T follicular helper cell (primary cell): ENCODE measurements at places on chromosomes 16 and 17.

DNA sequence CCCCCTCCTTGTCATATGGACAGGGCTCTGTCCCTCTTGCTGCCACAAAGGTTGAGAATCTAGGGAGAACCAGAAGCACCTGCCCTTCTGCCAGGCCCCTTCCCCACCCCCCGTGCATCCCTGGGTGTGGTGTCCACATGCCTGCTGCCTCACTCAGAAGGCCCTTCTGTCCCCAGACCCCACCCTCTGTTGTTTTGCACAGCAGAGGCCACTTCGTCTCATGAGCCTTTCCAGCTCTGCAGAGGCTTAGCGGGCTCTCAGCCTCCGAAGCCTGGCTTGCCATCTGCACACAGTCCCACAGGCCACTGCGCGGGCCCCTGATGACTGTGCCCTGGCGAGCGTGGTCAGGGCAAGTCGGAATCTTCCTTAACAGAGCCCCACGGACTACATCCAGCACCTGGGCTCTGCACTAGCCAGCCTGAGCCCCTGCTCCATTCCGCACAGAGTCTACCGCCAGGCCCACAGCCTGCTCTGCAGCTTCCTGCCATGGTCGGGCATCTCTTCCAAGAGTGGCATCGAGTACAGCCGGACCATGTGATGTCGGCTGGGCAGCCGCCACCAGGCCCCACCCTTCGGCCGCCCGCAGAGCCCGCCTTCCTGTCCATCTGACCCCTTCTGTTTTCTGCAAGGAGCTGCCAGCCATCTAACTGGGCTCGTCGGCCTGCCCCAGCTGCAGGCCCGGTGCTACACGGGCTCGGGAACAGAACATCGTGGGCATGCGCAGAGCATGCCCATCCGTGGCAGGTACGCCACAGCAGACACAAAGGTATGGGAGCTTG, 10.8 kb downstream of the C16orf90 start:
- DNase-seq: no peak

- DNase-seq: no peak
These were observed at the start of gene BCAR1 for GRCh38 chr16:75251280-75252048. TSS of gene BCAR1 (minus strand) at chr16:75251624. CDS start at chr16:75251482, 142 bp downstream.

DNA sequence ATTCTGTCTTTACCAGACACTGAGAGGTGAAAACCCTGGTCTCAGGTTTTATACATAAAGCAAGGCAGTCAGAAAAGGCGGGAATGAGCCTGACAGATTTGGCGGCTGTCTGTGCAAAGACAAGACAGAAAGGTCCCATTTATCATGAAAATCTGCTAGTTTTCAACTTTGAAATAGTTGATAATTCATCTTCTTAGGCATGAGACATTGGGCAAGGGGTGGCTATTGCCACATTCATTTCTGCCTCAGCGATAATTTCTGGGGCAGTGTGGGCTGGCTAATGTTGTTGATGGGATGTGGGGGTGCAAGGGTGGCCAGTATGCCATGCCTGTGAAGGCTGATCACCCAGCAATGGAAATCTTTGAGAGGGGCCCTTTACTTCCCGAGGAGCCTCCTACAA, 173.8 kb upstream of the RPH3AL start:
- DNase-seq: no peak

GRCh38 chr16:10987361-10988163, 43.2 kb downstream of the CLEC16A start:
- no peak for DNase-seq
